Aorta (tissue), 5 donors: ENCODE measurements at places on chromosomes 16 and 17. TPM values are rescaled to one million over a fixed set of nuclear protein-coding genes. Genes with fewer than 3 reads are reported as not detected.
A peak's percentile ranks its signal among the peaks of the same experiment; 100 is the strongest.

Gene KCNJ18
- not detected for total RNA-seq

Gene ST6GALNAC2
- 7.6 TPM for total RNA-seq

Gene INCA1
- 1.2 TPM for total RNA-seq

GRCh38 chr16:2042171-2042985 lies 5.3 kb downstream of the NTHL1 start:
- no peak for DNase-seq
- no peaks in the 10 kb centered on the region for H3K27me3 ChIP-seq
- H3K4me1 ChIP-seq = no peaks in the 10 kb centered on the region

DNA sequence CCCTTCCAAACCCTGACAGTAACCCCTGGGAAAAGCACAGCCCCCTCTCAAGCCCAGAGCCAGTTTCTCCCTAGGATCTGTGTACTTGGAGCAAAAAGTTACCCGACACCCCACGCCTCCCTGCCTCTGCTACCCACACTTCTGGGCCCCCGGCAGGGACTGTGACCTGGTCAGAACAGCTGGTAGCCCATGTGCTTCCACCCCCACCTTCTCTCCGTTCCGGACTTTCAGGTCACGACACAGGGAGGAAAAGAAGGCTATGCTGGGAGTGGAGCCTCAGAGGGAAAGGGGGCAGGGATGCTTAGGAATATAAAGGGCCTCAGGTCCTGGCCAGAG lies 6.4 kb downstream of the PPY start:
- H3K27me3 ChIP-seq = no peaks in the 10 kb centered on the region
- no peaks in the 10 kb centered on the region for H3K36me3 ChIP-seq
- H3K4me1 ChIP-seq = no peaks in the 10 kb centered on the region
- H3K27ac ChIP-seq = no peak overlapping the region
- no peak overlapping the region for H3K4me3 ChIP-seq

GRCh38 chr16:2691491-2692248 lies 9.3 kb downstream of the KCTD5 start:
- no peak overlapping the region for H3K4me3 ChIP-seq
- no peaks in the 10 kb centered on the region for H3K27me3 ChIP-seq
- H3K36me3 ChIP-seq = no peaks in the 10 kb centered on the region
- no peaks in the 10 kb centered on the region for H3K4me1 ChIP-seq
- DNase-seq = no peak
- no peak overlapping the region for H3K27ac ChIP-seq

- H3K27ac ChIP-seq = no peak overlapping the region
- no peaks in the 10 kb centered on the region for H3K4me1 ChIP-seq
- H3K27me3 ChIP-seq = no peaks in the 10 kb centered on the region
- no peak for DNase-seq
Measured at GRCh38 chr16:1903845-1904840, 14.1 kb downstream of the HS3ST6 start.

DNA sequence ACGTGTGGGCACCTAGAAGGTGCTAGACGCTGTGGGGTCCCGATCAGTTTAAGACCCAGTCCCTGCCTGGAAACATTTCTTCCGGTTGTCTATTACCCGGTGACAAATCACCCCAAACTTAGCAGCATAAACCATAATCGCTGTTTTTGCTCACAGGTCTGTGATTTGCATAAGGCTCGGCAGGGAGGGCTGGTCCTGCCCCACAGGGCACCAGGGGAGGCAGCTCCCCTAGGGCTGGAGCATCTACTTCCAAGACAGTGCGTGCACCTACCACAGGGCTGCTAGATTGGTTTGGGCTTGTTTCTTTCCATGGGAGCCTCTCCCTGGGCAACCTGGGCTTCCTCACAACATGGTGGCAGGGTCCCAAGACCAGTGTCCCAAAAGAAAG lies 214.5 kb upstream of the CIBAR2 start:
- H3K36me3 ChIP-seq = no peaks in the 10 kb centered on the region
- no peaks in the 10 kb centered on the region for H3K4me1 ChIP-seq
- no peak overlapping the region for H3K4me3 ChIP-seq
- no peak for DNase-seq

DNA sequence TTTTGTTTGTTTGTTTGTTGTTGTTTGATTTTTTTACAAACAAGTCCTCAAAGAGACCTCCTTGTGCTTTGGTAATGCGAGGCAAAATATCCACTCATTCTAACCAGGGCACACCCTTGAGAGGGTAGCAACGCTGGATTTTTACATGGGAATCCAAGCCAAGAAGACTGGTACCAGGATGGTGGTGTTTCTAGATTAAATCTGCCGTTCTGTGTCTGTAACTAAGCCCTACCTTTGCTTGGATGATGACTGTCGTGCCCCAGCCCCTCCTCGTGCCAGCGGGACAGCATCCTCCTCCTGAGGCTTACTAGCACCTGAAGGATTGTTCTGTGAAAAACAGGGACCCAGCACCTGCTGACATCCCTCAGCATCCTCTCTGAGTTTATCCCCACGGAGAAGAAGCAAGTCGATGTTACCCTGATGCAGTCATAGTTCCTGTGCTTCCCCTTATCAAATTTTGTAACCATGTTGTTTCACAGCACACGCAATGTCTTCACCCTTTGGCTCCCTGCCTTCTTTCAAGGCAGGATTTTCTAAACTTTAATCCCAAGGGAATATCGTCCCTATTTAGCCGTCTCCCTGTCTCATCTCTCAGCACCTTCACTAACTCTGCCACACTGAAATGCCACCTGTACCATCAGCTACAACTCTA lies 5.1 kb upstream of the HSBP1 start:
- no peaks in the 10 kb centered on the region for H3K27me3 ChIP-seq
- H3K4me1 ChIP-seq = peaks cover 1% of the 10 kb centered on the region
- no peaks in the 10 kb centered on the region for H3K36me3 ChIP-seq
- peak overlapping the region; percentile 38 for H3K4me3 ChIP-seq

DNA sequence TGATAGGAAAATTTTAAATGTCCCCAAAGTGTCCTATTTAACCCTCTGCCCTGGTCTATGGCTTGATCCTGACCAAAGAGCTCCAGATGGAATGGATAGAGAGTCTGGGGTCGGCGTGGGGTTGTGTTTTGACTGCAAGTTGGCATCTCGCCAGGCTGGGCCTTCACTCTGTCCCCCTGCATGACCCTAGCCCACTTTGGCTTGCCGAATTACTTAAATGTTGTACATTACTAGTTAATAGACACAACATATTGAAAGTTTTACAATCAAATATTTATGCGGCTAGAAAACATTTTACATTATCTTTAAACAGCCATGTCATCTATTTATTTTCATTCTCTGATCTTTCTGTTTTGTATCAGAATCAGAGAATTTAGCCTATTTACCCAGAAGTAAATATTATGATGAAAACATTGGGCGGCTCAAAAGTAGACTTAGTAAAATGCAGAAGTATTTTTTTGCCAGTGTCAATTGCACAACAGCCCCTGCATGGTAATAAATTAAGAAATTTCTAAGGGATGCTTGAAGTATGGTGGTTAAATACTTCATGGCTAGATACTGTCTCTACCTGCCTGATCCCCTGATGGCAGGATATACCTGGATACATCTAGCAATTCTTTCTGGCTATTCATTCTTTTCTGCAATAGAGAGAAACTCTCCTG lies 18.8 kb upstream of the MYOCD start:
- no peak overlapping the region for H3K27ac ChIP-seq
- H3K4me1 ChIP-seq = peaks cover 2% of the 10 kb centered on the region
- H3K27me3 ChIP-seq = no peaks in the 10 kb centered on the region
- H3K4me3 ChIP-seq = no peak overlapping the region

DNA sequence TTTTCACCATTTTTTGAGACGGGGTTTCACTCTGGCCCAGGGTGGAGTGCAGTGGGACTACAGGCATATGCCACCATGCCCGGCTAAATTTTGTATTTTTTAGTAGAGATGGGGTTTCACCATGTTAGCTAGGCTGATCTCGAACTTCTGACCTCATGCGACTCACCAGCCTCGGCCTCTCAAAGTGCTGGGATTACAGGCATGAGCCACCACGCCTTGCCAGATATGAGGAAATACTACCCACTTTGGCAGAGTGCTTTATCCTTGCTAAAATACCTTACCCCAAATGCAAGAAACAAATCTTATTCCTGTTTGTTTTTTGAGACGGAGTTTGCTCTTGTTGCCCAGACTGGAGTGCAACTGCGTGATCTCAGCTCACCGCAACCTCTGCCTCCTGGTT lies 62.9 kb upstream of the MGAT5B start:
- no peaks in the 10 kb centered on the region for H3K36me3 ChIP-seq
- no peak overlapping the region for H3K4me3 ChIP-seq

- no peaks in the 10 kb centered on the region for H3K36me3 ChIP-seq
- no peaks in the 10 kb centered on the region for H3K27me3 ChIP-seq
- no peak overlapping the region for H3K27ac ChIP-seq
- no peaks in the 10 kb centered on the region for H3K4me1 ChIP-seq
- no peak overlapping the region for H3K4me3 ChIP-seq
Measured at GRCh38 chr16:63749276-63749675, 1372.6 kb downstream of the CDH11 start.

DNA sequence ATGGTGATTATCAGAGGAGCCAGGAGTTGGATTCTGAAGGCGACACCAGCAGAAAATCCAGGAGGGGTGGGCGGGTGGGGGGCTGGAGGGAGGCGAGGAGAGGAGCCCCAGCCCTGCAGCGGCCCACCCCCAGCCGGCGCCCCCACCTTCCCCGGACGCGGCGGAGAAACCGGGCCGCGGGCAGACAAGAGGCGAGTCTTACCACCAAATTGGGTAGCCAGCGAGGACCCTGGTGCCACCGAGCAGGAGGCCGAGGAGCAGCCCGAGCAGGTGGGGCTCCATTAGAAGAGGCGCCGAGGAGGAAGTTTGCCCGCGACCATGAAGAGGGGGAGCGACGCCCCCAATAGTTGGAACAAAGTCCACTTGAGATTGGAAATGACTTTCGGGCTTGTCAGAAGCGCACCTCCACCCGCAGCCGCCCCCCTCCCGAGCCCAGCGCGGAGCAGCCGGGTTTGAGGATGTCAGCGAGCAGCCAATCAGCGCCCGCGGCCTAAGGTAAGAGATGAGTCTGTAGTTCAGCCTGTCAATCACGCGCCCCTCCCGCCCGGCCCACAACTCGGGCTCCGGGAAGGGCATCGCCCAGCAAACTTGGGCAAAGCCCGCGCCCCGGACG lies at the start of gene WNT3:
TSS of gene WNT3 (minus strand) at position 377 of the 613 bp plus-strand sequence. CDS start at position 282, 95 bp downstream.
- no peaks in the 10 kb centered on the region for H3K4me1 ChIP-seq
- H3K27ac ChIP-seq = no peak within 1 kb of the TSS
- DNase-seq = no peak
- no peaks in the 10 kb centered on the region for H3K36me3 ChIP-seq
- no peak within 1 kb of the TSS for H3K4me3 ChIP-seq

DNA sequence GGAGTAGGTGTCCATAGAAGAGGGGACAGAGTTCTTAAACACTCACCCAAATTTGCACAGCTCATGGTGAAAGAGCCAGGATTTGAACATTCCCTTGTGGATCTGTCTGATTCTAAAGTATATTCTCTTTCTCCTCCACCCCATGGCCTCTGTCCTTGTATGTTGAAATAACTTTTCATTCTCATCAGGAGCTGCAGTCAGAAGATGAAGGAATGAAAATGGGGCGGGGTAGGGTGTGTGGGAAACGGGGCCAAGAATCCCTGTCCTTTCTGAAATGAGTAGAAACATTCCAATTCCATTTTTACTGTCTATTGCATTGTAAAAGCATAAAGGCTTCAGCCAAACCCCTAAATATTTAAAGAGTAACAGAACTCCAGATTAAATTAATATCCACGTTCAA lies 42.8 kb downstream of the NOG start:
- no peaks in the 10 kb centered on the region for H3K4me1 ChIP-seq
- H3K36me3 ChIP-seq = no peaks in the 10 kb centered on the region

DNA sequence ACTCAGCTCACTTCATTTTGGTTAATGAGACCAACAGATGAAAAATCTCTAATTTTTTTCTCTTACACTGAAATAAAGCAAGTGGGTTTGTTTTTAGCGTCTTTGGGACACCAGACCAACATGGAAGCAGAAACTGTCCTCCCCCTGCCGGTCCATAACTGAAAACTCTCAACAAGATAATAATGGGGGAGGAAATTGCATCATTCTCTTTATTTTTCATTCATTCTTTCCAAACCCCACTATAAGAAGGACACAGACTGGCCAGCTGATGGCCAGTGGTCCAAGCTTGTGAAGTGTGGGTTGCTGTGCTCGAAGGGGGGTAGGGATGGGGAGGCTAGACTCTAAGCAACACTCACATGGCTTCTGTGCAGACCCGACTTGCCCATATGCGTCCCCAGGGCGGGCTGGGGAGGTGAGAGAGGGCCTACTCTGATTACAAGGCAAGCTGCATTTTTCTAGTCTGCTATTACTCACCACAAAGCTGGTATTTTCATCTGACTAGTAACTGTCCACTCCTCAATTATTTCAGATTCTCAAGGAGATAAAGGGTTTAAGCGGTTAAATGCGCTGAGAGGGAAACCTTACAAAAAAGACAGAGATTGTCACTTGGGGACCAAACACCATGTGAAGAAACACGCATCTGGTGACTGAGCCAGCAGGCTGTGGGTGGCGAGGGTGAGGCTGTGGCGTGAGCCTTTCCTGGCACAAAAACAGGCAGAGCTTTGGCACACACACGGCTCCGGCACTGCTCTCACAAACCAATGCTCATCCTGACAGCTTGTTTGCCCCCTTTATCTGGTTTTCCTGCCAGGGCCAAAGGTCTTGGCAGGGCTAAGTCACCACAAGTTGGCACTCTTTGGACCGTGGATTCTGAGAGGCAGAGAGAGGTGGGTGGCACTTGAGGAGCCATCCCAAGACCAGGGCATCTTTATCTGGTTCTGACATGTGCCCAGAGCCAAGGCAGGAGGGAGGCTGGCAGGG lies 38.2 kb downstream of the MARF1 start:
- H3K4me3 ChIP-seq = no peak overlapping the region
- H3K4me1 ChIP-seq = no peaks in the 10 kb centered on the region
- H3K27me3 ChIP-seq = no peaks in the 10 kb centered on the region
- H3K27ac ChIP-seq = no peak overlapping the region
- DNase-seq = no peak
- H3K36me3 ChIP-seq = peaks cover 11% of the 10 kb centered on the region

DNA sequence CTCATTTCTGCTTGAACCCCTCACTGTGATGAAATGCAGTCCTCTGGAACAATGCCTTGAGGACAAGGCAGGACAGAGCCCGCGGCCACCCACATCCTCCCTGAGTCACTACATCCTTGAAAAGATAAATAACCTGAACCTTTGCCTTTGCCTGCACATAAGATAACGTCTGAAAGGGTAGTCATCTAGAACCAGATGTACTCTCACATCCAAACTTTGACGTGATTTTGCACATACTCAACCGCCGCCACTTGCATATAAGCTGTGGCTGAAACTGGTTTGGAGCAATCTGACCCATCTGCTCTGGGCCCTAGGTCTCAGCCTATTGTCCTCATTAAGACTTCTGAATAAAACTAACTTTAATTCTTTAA lies 252.1 kb downstream of the PHKB start:
- H3K4me3 ChIP-seq = no peak overlapping the region
- H3K4me1 ChIP-seq = no peaks in the 10 kb centered on the region
- no peak overlapping the region for H3K27ac ChIP-seq
- DNase-seq = no peak
- no peaks in the 10 kb centered on the region for H3K27me3 ChIP-seq
- H3K36me3 ChIP-seq = no peaks in the 10 kb centered on the region

- H3K27ac ChIP-seq = no peak overlapping the region
- no peaks in the 10 kb centered on the region for H3K4me1 ChIP-seq
- no peaks in the 10 kb centered on the region for H3K36me3 ChIP-seq
Measured at GRCh38 chr16:87765473-87765775, 362 bp downstream of the KLHDC4 start.
